ENCODE measurements at places on chromosomes 4 and X.

- peak; percentile 47 for DNase-seq
Measured at GRCh38 chr4:40212674-40213527, 16.1 kb downstream of the RHOH start.

DNA sequence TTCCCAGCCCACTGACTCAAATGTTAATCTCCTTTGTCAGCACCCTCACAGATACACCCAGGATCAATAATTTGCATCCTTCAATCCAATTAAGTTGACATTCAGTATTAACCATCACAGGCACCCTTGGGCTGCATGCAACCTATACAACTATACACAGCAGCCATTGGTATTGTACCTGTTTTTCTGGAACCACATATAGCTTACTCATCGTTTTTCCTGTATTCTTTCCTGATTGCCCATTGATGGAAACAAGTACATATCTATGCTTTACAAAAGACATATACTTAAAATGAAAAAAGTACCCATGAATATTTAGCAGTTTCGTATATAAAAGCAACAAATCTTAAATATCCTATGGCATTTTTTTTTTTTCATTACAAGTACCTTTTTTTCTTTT is 3.7 kb upstream of the FOXR2 start:
- DNase-seq: no peak

GRCh38 chr4:55907469-55907868 is 41.3 kb upstream of the CEP135 start:
- DNase-seq: no peak

DNA sequence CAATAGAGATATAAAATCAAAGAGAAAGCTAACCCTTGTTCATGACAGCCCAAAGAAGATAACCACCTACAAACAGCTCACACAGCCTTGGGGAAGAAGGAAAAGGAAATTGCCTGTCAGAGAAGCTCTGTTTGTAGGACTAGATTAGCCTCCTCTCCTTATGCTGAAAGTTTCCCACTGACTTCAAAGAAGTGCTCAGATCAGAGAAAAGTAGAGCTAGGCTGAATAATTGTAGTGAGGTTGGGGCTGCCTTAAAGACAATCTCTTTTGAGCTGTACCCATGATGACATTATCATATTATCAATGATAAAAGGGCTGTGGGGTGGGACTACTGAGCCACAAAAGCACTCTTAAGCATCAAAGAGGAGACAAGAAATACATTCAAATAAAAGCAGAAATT is 223.0 kb upstream of the GALNT7 start:
- DNase-seq: no peak

DNA sequence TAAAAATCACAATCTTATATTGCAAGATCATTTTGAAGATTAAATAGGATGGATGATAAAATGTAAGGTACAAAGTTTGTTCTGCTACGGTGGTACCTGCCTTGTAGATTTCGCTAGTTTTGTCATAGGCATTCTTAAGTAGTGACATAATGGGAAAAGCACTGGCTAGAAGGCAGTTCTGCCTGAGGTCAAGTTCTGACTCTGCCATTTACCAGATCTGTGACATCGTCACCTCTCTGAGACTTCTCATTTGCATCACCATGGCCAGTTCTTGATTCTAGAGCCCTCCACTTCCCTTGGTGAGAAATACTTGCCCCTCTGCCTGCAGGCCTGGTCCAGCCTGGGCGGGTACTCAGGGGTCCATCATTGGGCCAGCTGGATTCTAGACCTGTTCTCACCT is 85.2 kb downstream of the HS3ST1 start:
- DNase-seq: peak; percentile 7

DNA sequence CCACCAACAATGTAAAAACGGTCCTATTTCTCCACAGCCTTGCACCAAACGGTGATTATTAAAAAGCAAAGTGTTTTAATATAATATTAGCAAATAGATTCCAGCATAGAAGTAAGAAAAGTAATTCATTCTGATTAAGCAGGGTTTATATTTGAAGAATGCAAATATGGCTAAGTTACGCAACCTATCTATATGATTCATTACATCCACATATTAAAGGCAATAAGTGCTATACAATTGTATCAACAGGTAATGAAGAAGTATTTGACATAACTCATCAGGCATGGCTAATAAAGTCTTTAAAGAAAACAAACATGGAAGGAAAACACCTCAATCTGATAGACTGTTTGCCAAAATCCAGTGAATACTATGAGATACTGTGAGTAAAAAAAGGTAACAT is 29.0 kb downstream of the KCNE5 start:
- DNase-seq: no peak

Measured in M059J (cell line).